Heart right ventricle (tissue), 16 donors: ENCODE measurements at places on chromosomes 11 and 22. TPM values are rescaled to one million over a fixed set of nuclear protein-coding genes. Genes with fewer than 3 reads are reported as not detected.

The TAF1D gene
- 33.5 TPM for total RNA-seq

The BACE1 gene
- 15.1 TPM for total RNA-seq

The CHRM1 gene
- not detected for total RNA-seq

The RNF169 gene
- total RNA-seq, result 10.3 TPM
